NK-92 treated with Interleukin-12 subunit alpha and Interleukin-12 subunit beta, amount 100 ng/mL, for 24 hours (cell line): ENCODE measurements at places on chromosomes 4 and X.

- DNase-seq = no peak
Observed at GRCh38 chr4:23741681-23742191, 148.1 kb downstream of the PPARGC1A start.

GRCh38 chr4:1255151-1255550 is 6.2 kb upstream of the CTBP1 start:
- no peak for DNase-seq

DNA sequence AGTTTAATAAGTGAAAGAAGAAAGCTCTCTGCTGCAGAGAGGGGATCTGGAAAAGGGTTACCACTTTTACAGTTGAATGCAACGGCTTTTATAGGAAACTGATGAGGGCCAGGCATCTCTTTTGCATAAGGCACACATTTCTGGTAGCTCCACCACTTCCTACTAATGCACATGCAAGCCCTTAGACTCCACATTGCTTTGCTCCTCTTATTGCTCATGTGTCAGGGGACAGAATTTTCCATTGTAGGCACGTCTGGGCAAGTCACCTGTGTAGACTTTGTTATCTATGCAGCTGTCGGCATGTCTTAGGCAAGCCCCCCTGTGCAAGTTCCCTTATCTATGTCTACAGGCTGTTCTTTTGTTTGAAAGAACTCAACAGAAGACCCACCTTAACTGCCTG is 294.6 kb upstream of the STS start:
- DNase-seq = no peak

GRCh38 chr4:158809611-158810486 is 41.0 kb downstream of the FNIP2 start:
- no peak for DNase-seq

GRCh38 chrX:132802033-132802432 is 156.4 kb downstream of the HS6ST2 start:
- DNase-seq = no peak

DNA sequence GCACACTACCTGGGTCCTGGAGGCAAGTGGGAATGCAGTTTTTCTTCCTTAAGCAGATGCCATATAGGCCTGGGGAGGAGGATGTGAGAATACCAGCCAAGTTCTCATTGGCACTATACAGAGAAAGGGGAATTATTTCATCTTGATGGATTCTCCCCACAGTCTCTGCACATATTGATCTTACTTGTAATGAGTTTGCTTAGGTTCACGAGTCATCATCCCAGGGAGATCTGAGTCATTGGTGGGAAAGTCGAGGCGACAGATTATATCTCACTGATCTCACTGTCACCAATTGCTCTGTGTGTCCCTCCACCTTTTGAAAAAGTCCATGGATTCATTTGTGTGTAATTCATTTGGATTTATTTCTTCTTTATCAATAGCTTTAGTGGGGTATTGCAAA is 156.8 kb downstream of the AR start:
- DNase-seq = no peak

GRCh38 chr4:7199771-7200441 is 7.6 kb downstream of the SORCS2 start:
- DNase-seq = no peak

GRCh38 chrX:2542826-2543521 is 42.2 kb upstream of the DHRSX start:
- DNase-seq = no peak

DNA sequence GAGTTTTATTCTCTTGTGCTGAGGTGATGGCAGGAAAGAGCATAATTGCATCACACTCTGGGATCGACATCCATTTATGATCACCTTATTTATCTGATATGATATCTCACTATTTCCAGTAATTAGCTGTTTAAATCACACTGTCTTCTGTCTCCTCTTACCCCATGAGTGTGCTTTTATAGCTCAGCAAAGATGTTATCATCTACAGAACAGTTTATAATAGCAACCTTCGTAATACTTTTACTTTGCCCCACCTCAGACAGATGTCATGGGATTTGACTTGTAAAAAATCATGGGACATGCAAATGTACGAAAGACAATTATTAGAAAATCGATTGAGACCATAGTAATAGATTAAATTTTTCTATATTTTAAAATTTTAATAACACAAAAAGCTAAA is 1122.3 kb upstream of the PCDH10 start:
- DNase-seq = no peak

- no peak for DNase-seq
Observed at GRCh38 chr4:795726-796119, 30.2 kb downstream of the CPLX1 start.

GRCh38 chr4:165478260-165478659 is 99.5 kb downstream of the CPE start:
- DNase-seq = no peak

DNA sequence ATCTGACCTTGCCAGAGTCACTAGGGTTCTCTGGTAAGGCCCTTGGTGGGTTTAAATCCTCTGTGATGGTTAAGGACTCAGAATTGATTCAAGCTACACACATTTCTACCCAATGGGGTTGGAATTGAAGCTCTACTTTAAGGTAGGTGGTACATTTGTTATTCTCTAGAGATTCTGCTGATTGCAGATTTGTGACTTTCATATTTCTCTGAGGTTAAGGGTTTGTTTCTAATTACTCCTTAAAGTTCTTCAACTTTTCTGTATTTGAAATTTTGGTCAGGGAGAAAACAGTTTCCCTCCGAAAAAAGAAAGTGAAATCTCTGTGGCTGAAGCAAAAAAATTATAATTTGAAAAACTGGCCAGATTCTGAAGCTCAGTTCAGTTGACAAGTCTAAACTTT is 25.8 kb upstream of the USP46 start:
- DNase-seq = no peak

DNA sequence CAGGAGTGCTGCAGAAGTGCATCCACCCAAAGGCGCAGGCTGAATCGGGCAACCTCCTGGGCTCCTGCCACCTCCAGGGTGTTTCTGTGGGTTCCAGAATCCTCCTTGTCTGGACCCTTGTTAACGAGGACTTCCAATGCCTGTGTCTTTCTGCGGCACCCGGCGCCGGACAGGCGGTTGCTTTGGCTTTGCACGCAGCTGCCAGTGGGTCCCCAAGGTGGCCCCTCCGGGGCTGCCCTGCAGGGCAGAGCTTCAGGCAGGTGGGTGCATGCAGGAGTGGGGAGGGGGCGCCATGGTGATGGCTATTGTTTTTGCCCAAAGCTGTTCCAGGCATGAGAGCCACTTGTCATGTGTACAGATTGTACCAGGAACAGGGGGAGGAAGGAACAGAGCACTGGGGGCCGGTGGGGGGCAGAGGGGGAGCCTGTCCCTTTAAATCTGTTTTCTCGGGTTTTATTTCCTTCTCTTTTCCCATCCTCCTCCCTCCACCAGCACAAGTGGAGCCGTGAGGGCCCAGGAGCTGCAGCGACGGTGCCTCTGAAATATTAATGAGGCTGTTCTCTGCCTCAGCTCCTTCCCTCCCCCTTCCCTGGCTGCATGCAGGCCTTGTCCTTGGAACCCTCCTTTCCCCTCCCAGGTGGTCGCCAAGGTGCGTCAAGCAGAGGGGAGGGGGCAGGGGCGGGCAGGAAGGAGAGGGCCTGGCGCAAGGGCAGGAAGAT is 13.1 kb downstream of the ATP2B3 start:
- no peak for DNase-seq

DNA sequence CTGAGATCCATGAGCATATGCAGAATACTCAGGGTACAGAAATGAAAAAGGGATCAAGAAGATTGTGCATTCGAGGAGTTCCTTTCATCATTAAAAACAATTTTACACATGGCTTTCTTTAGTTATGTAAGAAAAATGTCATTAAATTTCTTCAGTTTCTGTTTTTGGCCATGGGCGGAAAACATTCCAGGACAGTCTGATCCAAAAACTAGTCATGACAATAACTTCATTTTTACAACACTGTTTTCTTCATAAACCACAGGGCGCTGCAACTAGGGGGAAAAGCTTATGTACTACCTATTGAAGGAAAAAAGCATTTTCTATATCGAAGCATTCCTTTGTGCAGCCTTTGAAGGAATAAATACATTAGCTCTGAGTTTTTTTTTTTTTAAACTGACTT is 28.2 kb downstream of the IL13RA1 start:
- DNase-seq = no peak

DNA sequence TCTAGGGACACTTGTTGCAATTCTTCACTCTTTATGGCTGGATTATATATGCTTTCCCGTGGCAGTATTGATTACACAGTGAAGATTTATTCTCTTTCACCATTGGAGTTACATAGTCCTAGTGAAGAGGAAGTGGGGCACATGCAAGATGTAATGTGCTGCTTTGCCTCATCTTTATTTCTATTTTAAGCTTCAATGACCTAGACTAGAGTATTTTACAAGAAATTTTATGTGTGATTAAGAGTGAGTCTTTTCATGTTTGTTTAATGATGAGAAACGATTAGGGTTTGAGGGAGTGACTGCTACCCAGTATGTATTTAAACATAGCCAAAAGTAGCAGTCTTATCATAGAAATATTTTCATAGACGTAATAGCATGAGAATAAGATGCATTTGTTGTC is 30.8 kb downstream of the DIAPH2 start:
- no peak for DNase-seq

DNA sequence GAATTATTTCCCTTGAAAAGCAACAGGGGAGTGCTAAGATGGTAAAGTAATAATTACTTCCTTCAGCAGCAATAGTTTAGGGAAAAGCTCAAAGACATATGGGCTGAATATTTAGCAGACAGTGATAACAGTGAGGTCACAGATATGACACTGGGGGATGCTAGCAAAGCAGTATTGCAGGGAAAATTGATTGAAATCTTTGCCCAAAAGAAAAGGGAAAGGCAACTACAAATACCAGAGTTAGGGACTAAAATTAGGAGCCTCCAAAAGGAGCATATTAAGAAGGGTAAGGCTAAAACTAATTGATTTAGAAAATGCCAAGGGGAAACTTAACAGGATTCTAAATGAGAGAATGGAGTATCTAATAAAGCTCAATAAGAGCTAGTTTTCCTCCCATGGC is 1191.3 kb upstream of the TENM3 start:
- DNase-seq = no peak

GRCh38 chr4:153773236-153773690 is 13.4 kb upstream of the RNF175 start:
- no peak for DNase-seq

GRCh38 chr4:103482893-103483292 is 236.9 kb downstream of the TACR3 start:
- no peak for DNase-seq

- no peak for DNase-seq
Observed at GRCh38 chrX:39249999-39250398, 448.7 kb downstream of the MID1IP1 start.

- no peak for DNase-seq
Observed at GRCh38 chr4:116202524-116202923, 882.9 kb downstream of the TRAM1L1 start.

GRCh38 chr4:188287169-188287894 is 148.1 kb downstream of the TRIML1 start:
- no peak for DNase-seq

GRCh38 chr4:184298254-184298653 is 80.6 kb upstream of the ENPP6 start:
- DNase-seq = no peak

DNA sequence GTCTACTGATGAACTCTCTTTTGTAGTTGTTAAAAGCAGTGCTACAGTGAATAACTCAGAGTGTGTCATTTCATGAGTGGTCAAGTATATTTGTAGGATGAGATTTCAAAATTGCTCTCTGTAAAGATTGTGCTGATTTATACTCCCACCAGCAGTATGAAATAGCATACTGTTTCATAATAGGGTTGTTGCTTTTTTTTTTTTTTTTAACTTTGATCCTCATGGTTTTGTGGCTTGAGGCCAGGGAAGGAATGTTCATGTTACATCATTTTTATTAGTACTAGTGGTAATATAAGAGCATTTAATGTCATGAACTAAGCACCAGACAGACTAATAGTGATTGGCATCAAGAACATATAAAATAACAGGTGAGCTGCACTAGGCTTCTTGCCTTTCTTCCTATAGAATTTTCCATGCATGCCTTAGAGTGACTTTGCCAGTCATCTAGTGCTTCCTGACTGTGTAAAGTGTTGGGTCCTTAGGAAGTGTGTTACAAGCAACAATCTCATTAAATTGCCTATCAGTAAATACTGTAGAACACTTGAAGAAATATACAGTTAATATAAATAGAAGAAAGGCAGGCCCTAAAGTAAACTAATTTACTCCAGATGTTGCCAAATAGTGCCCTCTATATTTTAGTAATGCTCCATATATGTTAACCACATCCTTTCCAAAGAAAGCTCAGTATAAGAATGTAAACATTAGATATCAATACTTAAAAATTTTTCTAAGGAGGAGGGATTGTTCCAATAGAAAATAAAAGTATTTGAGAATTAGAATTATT is 38.6 kb upstream of the MSMO1 start:
- DNase-seq = no peak

DNA sequence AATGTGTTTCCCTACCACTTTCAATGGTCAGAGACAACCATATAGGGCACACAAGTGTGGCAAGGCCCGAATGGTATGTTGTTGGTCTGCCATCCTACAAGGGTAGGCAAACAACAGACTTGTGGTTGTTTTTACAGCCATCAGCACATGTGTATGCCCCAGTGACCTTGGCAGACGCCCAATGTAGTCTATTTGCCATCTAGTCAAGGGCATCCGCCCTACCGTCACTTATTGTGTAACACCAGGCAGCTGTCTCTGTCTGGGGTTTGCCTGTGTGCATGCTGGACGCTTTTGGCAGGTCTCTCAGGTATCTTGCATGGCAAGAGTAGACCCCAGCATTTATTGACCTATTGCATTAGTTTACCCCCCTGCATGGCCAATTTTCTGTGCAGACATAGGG is 1145.5 kb upstream of the POU3F4 start:
- DNase-seq = no peak
